ENCODE measurements at places on chromosomes 16 and 17.

DNA sequence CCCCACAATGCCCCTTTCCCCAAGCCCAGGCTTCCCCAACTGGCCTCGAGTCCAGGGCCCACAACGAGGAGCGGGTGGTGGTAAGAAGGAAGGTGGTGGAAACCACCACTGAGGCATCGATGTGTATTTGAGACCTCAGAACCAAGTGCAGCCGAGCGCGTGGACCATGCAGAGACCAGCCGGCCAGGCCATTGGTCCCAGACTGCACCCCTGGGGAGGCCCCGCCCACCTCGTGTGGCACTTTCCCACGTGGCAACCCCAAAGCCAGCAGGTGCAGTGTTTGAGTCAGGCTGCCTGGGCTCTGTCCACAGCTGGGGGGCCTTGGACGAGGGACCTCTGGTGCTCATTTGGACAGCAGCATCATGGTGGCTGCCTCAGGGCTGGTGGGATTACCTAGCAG is 28.1 kb upstream of the BAHCC1 start:
- no peak for DNase-seq

GRCh38 chr17:5138616-5139457 is 23.0 kb downstream of the USP6 start:
- no peak for DNase-seq

DNA sequence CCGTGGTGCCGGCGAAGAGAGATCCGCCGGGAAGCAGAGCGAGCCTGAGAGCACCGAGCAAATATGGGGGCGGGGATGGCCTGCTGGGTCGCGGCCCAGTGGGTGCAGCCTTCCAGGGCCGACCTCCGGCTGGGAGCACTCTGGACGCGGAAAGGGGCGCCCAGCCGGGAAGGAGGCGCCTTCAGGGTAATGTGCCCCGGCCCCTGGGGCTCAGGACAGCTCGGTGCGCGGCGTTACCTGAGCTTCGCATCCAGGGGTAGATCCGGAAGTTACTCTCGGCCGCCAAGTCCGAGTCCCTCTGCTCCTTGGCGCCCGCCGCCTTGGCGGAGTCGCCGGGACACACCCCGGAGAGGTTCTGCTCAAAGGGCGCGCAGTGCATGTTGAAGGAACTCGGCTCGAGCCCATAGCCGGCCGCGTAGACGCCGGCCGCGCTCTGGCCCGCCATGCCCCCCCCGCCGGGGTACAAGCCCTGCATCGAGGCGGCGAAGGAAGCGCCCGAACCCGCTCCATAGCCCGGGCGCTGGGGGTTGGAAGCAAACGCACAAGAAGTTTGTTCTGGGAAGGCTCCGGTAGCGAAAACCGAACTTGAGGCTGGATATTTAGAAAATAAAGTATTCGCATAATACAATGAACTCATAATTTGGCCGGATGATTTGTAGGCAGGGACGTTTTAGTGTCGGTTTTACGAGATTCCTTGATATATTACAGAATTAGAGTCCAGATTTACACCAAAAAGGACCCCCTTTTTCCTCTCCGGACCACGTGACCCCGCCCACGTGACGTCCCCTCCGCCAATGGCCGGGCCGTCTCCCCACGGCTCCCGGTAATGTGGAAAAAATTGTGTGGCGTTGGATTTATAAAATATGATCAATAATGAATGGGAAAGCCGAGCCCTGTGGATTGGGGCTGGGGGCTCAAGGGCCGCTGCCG is at the start of gene HOXB7:
Gene HOXB7 (minus strand): TSS at position 736 of the 930 bp plus-strand sequence. CDS start 99 bp downstream, at position 637.
- peak; percentile 87 for DNase-seq

GRCh38 chr17:68670967-68671693 is 70.0 kb upstream of the FAM20A start:
- no peak for DNase-seq

- DNase-seq, result no peak
Observed at GRCh38 chr16:23342083-23342640, 40.1 kb downstream of the SCNN1B start.

Data from NCI-H774 (cell line).